ENCODE measurements at places on chromosomes 5 and 9.

DNA sequence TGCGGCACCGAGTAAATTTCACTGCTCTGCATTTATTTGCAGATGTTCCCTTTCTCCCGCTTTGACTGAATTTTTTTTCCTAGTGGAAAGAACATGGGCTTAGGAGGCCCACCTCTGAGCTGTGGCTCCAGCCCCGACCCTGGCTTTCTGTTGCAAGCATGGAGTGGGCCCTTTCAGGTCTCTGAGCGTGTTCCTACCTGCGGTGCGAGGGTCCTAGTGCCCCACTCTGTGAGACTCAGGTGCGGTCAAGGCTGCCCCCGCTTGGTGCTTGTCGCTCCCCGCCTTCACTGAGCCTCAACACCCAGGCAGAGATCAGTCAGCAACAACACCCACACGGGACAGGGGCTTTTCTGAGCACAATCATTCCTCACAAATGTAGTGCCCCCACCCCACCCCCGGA, 32.0 kb downstream of the SLC6A3 start:
- DNase-seq, result no peak

- DNase-seq, result peak; percentile 9
Observed at GRCh38 chr9:115042781-115043509, 75.0 kb downstream of the TNC start.

- DNase-seq, result peak; percentile 4
Observed at GRCh38 chr5:35672995-35673394, 55.3 kb downstream of the SPEF2 start.

GRCh38 chr9:125889476-125890419, 142.6 kb downstream of the PBX3 start:
- DNase-seq, result no peak

DNA sequence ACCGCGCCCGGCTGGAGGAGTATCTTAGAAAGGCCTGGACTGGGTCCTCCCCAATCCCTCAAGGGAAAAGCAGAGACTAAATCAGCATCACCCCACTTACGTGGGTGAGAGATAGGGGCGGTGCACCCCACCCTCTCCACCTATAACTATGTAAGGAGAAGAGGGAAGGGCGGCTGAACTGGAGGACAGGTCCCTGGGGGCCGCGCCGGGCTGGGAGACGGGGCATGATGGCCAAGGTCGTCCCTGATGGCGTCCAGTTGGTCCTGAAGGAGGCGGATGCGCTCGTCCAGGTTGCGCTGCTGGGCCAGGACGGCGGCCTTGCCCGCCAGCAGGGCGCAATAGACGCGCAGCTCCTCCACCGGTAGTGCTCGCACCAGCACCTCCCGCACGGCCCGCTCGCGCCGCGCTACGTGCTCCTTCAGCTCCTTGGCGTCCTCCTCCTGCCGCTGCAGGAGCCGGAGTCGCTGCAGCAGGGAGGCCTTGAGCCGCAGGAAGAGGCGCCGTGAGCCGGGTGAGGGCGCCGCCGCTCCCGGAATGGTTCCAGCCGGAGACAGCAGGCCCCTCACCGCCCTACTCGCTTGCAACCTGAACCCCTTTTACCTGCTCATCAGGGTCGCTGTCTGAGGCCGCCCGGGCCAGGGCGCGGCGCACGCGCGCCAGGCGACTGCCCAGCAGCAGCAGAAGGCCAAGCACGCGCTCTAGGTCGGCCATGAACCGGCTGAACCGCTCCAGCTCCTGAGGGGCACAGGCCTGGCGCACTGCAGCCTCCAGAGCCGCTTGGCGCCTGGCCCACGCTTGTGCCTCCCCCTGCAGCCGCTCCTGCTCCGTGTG, 7.6 kb downstream of the SHROOM1 start:
- DNase-seq, result no peak

- no peak for DNase-seq
Observed at GRCh38 chr5:91025956-91026355, 357.2 kb downstream of the ARRDC3 start.

DNA sequence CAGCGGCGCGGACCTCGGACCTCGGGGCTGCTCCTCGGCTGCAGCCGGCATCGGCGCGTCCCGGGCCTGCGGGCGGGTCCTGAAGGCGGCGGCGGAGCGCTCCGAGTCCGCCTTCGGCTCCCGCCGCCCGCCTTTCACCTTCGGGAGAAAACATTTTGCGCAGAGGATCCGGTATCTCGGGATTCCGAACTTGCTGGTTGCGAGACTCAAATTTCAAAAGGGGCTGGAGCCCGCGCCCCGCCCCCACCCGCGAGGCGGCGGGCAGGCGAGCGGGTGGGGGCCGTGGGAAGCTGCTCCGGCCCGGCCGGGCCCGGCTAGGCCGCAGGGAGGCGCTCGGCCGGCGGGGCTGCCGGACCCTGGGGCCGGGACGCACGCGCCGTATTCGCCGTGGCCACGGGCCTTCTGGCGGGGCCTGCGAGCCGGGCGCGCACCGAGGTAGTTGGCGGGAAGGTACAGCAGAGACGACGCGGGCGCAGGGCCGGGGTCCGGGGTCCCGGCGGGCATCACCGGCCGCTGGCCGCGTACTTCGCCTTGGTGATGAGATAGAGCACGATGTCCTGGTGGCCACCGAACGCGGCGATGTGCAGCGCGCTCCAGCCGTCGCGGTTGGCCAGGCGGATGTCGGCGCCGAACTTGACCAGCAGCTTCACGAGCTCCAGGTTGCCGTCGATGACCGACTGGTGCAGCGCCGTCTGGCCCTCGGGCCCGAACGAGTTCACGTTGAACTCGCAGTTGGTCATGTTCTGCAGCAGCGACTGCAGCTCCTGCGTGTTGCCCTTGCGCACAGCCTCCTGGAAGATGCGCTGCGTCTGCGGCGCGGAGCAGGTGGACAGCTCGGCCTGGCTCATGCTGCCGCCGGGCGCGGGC, 757 bp downstream of the NRARP start:
- DNase-seq, result no peak

DNA sequence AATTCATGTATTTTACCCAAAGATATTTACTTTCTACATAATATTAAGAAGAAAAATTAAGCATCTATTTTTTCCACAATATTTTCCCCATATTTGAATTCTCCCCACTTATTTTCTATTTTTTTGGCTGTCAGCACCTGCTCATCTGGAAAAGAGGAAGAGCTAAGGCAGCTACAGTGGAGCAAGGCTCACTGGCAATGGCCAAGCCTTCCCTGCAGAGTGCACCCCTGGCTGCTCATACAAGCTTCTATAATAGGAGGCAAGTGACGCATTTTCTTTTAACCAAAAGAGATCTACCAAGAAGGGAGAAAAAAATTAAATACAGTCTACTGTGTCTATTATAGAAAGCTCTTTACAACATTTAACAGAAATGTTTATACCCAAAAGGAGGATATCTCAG, 72.5 kb downstream of the AUH start:
- DNase-seq, result no peak

- DNase-seq, result no peak
Observed at GRCh38 chr9:71897577-71897976, 13.4 kb downstream of the ABHD17B start.

DNA sequence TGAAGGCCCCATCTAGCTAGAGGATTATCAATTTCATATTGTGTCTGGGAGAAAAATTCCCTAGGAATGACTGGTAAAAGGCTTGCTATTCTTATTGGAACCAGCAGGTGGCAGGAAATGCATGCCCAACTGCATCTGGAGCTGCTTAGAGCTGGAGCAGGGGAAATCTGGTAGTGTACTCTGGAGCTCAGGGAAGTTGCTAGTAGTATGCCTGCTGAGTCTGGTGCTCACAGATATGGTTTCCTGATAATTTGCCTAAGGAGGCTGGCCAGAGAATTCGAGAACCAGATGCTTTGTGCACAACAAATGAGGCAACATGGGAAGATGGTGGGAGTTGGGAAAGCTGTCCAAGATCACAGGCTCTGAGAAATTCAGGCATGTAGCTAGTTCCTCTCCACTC, 53.7 kb downstream of the G3BP1 start:
- DNase-seq, result peak; percentile 16

DNA sequence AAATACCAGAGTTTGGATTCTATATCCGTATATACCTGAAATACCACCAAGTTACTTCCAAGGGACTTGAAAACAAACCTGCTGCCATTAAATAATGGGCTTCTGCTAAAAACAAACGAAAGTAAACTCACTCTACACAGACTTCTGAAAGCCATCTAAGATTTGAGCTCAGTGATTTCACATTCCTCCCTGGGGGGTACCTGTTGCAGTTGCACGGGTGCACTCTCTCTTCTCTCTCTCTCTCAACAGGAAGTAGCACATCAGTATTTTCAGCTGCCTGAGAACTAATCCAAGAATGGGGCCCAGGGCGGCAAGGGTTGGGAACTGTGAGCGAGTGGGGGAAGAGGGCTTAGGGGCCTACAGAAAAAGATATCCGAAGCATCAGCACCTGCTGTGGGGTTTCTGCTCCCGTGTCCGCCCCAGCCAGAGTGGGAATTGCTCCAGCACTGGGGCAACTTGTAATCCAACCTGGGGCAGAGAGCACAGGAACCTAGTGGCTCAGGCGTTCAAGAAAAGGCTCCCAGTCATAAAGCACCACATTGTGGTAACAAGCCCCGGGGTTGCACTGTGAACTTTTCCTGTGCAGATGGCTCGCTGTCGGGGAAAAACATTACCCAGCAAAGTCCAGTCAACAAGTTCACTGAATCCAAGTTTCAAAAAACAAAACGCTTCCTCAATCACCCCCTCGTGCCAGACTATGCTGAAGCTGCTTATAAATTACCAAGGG, 99.8 kb downstream of the EFNA5 start:
- peak; percentile 19 for DNase-seq

DNA sequence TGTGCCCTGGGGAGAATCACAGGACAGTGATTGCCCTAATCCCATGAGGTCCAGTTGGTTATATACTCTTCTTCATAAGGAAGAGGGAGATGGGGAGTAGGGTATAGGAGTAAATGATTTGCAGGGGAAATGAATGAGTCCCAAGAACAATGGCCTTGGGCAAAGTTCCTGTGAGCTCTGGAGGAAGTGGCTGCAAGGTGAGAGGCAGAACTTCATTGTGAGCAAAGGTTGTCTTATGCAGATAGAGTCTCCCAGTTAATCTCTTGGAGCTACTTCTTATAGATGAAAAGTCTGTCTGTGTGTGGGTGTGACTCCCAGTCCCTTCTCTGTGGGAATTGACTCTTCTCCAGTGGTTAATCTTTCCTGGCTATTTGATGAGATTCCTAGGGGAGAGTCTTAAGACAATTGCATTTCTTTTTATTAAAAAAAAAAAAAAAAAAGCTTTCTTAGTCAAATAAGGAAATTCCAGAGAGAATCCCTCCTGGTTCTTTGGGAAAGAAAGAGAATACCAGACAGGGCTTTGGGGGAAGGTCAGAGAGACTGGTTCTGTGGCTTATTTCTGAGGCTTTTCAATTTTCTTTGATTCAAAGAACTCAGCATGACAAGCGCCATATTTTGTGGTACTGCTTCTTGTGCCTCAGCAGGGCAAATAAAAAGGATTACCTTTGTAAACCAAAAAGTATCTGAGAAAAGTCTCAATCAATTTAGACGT, 33.6 kb upstream of the MEGF10 start:
- no peak for DNase-seq

- DNase-seq, result no peak
Observed at GRCh38 chr5:179967489-179967888, 59.8 kb upstream of the TBC1D9B start.

DNA sequence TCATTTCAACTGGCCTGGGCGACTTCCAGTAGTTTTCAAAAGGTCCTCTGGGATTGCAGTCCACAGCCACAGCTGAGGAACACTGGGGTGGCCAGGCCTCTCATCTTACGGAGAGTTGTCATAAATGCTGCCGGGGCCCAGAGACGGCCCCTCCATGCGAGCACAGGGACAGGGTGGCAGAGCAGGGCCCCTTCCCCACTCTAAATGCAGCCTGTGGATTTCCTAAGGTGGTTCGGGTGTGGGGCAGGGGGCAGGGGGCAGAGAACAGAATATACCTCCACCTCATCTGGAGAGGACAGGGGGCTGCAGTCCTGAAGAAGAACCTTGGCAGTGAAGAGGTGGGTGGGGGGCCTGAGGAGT, 113.6 kb upstream of the TBC1D2 start:
- DNase-seq, result no peak

GRCh38 chr9:109499093-109499630, 1.1 kb upstream of the PTPN3 start:
- no peak for DNase-seq

DNA sequence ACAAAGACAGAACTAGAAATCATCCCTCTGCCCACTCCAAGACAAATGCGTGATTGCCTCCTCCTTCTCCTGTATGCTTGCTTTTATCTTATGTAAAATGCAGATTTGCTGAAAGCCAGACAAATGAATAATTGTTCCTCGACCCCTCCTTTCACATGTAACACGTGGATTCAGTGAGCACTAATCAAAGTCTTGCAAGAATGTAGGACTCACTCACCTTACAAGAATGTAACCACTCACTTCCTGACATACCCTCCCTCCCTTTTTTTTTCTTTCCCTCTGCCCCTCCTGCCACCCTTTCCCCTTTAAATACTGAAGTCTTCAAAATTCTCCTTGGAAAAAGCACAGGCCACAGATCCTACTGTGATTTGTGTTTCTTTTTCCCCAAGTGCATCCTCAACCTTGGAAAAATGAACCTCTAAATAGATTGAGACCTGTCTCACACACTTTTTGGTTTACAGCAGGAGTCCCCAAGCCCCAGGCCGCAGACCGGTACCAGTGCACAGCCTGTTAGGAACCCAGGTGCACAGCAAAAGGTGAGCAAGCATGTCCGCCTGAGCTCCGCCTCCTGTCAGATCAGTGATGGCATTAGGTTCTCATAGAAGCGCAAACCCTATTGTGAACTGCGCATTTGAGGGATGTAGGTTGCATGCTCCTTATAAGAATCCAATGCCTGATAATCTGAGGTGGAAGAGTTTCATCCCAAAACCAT, 29.4 kb upstream of the HSD17B3 start:
- DNase-seq, result no peak

GRCh38 chr9:77677397-77677796, 29.3 kb upstream of the GNA14 start:
- DNase-seq, result no peak

- DNase-seq, result no peak
Observed at GRCh38 chr5:37667846-37668245, 172.0 kb downstream of the GDNF start.

GRCh38 chr5:3377176-3377575, 218.5 kb upstream of the IRX1 start:
- no peak for DNase-seq

GRCh38 chr5:31574772-31575171, 42.7 kb downstream of the C5orf22 start:
- DNase-seq, result no peak

DNA sequence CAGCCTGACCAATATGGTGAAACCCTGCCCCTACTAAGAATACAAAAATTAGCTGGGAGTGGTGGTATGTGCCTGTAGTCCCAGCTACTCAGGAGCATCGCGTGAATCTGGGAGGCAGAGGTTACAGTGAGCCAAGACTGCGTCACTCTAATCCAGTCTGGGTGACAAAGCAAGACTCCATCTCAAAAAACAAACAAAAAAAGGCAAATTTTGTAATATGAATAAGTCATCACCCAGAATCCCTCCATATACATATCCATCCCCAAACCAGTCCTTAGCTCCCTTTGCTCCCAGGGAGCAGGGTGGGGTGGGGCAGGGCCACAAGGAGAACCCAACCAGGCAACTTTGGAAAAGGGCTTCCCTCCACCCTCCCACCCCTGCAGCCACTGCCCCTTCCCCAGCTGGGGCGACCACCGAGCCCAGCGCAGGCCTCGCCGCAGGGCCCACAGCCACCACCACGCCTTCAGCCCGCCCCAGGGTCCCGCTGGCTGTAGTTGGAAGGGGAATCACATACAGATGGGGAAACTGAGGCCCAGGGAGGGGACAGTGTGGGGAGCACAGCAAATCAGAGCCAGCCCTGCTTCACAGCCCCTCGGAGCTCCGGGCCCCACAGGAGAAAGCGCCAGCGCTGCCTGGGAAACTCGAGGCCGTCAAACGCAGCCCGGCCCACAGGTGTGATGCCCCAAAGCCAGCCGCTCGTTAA, 7.8 kb downstream of the NOTCH1 start:
- DNase-seq, result no peak
